ENCODE measurements at places on chromosomes 5 and 9.

GRCh38 chr9:6243746-6244145 is 28.1 kb downstream of the IL33 start:
- DNase-seq, result no peak

DNA sequence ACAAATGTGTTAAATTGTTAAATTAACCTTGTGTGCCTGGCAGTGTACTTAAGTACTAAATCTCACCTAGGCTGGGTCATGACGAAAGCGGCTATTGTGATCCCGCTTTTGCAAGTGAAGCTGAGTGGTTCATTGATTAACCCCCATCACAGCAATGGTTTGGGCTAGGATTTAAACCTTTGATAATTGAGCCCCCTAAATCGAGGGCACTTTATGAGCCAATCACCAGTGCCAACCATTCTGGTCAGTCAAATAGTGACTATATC is 22.8 kb downstream of the HNRNPK start:
- DNase-seq, result no peak

GRCh38 chr9:13857521-13857920 is 456.4 kb downstream of the NFIB start:
- no peak for DNase-seq

DNA sequence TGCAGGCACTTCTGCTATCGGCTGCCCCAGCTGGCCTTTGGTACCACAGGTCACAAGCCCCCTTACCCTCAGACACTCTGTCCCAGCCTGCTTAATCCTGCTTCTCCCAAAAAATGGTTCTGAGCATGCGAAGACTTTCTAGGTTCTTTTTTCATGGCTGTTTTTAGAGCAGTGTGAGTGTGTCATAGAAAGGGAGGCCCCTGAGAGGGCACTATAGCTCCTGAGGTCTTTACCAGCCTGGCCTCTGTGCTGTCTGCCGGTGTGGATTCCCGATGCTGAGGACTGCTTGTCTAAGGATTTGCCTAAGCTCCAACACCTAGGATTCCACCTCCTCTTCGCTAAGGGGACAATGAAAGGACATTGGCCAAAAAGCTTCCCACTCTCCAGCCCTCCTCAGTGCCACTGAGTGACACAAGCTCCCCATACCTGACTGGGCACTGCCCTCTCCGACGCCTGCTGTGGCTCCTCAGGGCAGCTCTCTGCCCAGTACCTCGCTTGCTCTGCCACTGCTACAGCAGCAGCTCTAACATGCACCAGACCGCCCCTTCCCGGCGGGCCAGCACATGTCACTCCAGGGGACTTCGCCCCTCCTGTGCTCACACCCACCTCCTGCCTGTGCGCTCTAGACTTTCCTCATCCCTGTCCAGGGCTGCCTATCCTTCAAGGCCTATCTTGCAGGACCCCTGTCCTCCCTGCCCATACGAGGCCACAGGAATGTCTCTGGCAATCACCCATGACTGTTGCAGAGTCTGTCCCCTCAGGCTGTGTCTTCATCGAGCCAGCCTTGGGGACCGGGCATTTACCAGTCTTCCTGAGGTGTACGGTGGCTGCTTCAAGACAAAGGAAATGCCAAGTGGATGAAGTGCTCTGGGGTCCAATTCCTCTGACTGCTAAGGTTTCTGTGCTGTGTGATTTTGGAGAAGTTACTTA is 21.0 kb downstream of the MACROH2A1 start:
- DNase-seq, result no peak

DNA sequence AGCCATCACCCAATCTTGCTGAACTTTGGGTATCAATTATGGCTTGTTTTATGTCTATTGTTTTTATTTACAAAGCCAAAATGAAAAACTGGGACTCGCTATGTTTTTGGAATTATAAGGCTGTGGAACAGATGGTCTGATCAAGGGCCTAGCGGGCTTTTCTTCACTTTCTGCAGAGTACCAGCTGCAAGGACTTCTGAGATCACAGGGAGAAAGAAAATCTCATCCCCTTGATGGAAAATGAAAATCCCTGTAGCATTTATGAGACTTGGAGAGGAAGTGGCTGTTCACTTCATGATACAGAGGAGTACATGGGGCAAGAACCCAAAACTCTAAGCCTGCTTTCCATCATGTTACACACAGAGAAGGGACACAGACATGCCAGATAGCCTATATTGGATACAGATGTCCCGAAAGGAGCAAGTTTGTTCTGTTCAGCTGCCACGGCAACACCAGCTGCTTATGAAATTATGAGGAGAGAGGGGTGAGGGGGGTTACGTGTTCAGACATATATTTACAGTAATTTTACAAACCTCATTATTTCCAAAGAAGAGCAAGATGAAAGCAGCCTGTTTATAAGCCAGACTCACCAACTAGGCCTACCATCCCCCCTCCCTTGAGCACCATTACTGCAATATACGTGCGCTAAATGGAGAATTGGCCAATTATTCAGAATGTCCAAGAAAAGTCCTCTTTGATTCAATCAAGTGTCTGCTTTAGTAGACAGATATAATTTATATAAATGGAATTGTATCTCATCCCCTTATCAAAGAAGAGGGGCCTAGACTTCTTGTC is 220.0 kb downstream of the MARCHF11 start:
- no peak for DNase-seq

GRCh38 chr5:1827886-1828397 is 26.7 kb downstream of the NDUFS6 start:
- DNase-seq, result no peak

GRCh38 chr5:160837749-160838593 is 14.0 kb downstream of the ATP10B start:
- DNase-seq, result no peak

DNA sequence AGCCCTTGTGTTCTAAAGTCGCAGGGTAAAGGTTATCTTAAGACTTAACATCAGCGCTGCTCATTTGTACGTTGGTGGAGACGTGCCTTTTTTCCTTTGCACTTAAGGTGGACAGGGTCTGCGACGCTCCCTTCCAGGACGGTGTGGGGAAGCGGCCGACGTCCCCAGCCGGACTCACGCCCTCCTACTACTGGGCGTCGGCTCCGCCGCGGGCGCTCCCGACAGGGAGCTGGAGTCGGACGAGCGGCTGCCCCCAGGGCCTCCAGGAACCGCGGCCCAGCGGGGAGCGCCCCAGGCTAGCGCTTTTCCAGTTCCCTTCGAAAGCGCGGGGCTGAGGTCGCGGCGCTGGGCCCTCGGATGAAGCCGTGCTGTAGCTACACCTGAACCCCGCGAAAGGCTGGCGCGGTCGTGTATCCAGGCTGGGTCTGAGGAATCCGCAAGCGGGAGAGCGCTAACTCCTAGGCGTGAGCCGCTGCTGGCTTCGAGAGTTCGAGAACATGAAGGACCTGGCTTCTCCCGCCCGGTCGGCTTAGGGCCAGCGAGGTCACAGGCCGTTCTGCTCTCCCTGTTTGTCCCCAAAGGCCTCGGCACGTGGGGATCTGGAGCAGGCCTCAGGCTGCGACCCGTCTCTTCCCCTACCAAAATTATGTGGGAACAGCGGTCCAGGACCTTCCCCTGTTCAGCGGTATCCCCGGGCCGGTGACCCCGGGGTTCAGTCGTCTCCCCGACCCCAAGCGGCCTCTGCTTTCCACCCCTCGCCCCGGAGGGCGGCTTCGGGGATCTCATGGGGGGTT is 3.8 kb upstream of the DMRT3 start:
- DNase-seq, result no peak

- DNase-seq, result no peak
Measured at GRCh38 chr5:147479444-147479843, 30.4 kb downstream of the DPYSL3 start.

DNA sequence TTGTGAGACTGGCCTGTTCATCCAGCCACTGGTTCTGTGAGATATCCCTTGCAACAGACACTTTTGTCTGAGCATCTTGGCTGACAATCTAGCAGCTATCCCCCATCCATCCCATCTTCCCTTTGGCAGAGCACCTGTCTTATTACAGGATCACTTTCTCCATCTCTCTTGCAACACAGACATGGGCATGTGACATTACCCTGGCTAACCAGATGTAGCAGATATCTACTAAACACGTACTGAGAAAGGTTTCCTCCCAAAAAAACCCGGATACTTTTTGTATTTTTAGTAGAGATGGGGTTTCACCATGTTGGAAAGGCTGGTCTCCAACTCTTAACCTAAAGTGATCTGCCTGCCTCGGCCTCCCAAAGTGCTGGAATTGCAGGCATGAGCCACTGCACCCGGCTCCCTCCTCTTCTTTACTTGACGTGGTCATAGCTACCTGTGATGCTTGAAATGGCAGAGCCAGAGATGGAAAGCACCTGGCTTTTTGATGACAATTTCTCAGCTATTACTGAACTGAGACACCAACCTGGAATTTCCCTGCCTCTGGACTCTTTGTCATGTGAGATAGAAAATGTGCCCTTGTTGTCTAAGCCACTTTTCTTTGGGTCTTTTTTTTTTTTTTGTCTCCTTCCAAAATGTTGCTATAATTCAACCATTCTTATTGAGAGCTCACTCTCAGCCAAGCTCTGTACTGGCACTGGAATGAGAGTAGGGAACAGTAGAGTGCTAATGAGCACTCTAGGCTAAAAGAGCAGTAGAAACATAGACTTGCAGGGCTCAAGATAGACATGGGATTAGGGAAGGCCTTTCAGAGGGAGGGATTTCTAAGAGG is 32.6 kb downstream of the FNBP1 start:
- DNase-seq, result no peak

GRCh38 chr5:68548959-68549676 is 333.6 kb downstream of the PIK3R1 start:
- no peak for DNase-seq

DNA sequence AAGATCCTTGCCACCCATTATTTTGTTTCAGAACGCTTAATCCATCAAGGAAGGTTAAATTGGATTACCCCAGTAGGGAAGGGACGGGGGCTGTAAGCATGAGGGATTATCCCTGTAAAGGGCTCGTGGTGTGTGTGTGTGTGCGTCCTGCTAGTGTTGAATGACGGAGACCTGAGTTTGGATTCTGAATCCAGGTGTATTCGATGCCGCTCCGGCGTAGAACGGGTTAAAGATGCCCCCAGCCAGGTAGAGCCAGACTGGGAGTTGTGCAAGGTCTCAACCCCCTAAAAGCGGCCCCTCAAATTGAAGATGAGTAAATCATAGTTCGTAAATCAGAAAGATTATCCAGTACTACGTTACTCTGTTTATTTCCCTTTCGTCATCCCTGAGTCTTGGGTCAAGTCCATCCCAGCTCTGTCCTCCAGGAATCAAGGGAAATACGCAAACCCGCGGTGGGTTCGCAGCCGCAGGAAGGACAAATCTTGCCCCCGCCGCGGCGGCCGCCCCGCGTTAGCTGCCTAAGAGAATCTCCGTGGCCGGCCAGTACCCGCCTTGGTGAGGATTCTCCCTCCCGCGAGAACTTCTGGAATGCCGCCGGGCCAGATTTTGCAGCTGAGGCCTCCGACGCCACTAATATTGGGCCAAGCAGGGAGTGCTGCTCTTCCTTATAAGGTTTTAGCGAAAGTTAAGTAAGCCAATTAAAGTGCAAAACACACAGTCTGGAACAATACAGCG is 586 bp upstream of the MTAP start:
- DNase-seq, result no peak

- DNase-seq, result no peak
Measured at GRCh38 chr5:142120247-142120935, 11.8 kb downstream of the NDFIP1 start.

DNA sequence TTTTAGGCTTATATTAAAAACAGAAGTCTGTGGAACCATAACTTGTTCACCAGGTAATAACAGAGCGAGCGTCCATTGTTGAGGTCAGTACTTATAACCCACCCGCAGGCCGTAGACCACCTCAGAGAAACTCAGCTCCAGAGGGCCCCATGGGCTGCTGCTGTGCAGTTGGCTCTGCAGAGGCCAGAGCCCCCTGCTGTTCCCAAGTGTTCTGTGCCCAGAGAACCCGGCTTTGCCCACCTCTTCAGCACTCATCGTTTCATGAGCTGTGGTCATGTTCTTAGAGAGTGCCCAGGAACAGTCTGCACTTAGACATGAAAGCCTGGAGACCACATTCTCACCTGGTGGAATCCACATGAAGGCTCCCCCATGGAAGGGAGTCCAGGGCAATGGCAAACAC is 50.4 kb upstream of the SLC2A8 start:
- DNase-seq, result no peak

DNA sequence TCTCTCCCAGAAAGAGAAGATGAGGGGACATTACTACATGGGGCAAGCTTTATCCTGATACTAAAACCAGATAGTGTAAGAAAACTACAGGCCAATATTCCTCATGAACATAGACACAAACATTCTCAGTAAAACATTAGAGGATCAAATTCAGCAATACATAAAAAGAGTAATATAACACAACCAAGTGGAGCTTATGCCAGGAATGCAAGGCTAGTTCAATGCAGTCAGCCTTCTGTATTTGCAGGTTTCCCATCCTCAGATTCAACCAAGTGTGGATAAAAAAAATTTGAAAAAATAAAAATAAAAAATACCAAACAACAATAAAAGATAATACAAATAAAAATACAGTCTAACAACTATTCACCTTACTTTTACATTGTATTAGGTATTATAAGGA is 31.3 kb downstream of the CCDC69 start:
- no peak for DNase-seq

- DNase-seq, result no peak
Measured at GRCh38 chr5:95969651-95970358, 8.2 kb upstream of the ELL2 start.

GRCh38 chr9:124553738-124554137 is 46.5 kb upstream of the NR5A1 start:
- DNase-seq, result no peak

- no peak for DNase-seq
Measured at GRCh38 chr9:95018099-95018936, 291.8 kb downstream of the AOPEP start.

DNA sequence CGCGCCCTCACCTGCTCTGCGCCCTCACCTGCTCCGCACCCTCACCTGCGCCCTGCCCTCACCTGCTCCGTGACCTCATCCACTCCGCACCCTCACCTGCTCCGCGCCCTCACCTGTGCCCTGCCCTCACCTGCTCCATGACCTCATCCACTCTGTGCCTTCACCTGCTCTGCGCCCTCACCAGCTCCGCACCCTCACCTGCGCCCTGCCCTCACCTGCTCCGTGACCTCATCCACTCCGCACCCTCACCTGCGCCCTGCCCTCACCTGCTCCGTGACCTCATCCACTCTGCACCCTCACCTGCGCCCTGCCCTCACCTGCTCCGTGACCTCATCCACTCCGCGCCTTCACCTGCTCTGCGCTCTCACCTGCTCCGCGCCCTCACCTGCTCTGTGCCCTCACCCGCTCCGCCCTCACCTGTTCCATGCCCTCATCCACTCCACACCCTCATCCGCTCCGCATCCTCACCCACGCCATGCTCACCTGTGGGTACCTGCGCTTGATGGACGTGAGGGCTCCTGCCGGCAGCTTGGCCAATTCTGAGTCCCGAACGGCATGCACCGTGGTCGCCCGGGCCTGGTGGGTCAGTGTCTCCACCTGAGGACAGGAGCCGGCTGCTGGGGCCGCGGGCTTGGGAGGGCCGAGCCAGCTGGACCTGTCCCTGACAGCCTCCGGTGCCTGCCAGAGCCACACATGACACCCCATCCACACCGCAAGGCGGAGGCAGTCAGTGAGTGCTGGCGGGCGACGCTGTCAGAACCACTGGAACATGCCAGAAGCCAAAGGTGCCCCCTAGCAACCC is 35.6 kb upstream of the NSMF start:
- DNase-seq, result no peak

- DNase-seq, result no peak
Measured at GRCh38 chr9:134275375-134275774, 50.9 kb upstream of the RXRA start.

- no peak for DNase-seq
Measured at GRCh38 chr9:71147368-71147767, 25.9 kb upstream of the TRPM3 start.

Measured in D721Med (cell line).